Activated T-helper 17 cell treated with anti-CD3 and anti-CD28 coated beads, Interleukin-2, amount 50 U/mL, for 72 hours (primary cell): ENCODE measurements at places on chromosomes 7 and 10.

DNA sequence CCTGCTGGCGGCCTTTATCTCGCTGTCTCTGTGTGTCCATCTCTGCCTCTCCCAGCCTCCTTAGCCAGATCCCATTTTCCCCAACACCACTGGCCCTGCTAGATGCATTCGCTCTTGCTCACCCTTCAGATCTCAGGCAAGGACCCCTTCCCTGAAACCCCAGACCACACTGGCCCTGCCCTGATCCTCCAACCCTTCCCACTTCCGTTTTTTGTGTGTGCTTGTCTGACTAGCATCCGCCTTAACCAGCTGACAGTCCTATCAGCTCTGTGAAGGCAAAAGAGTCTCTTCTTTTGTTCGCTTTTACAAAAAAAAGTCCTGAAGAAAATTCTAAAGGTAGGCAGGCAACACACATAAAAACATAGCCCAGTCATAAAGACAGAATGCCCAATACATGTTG lies 28.7 kb downstream of the CHST15 start:
- ATAC-seq = peak; percentile 22

DNA sequence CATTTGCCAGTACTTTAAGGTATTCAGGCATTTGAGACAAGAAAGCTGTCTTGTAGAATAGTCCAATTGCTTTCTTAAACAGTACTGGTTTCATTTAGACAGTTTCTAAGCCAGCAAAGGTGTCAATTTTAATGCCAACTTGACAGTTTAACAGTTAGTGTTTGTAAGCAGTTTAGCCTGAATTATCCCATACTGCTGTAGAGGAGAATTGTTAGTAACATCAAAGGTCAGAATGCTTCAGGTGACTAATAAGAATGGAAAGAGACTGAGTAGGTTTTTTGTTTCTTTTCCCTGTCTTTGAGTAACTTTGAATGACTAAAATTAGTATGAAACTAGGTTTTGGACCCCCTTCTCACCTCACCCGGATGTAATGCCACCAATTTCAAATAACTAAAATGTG lies 29.5 kb upstream of the VDAC2 start:
- ATAC-seq = peak; percentile 87

- peak; percentile 28 for ATAC-seq
Observed at GRCh38 chr7:73850781-73851207, 8.5 kb upstream of the METTL27 start.

- ATAC-seq = no peak
Observed at GRCh38 chr10:19707376-19707775, 108.9 kb upstream of the PLXDC2 start.

- peak; percentile 57 for ATAC-seq
Observed at GRCh38 chr10:72088889-72089575, 681 bp upstream of the SPOCK2 start.

GRCh38 chr7:82015751-82016150 lies 245.9 kb upstream of the HGF start:
- ATAC-seq = no peak

DNA sequence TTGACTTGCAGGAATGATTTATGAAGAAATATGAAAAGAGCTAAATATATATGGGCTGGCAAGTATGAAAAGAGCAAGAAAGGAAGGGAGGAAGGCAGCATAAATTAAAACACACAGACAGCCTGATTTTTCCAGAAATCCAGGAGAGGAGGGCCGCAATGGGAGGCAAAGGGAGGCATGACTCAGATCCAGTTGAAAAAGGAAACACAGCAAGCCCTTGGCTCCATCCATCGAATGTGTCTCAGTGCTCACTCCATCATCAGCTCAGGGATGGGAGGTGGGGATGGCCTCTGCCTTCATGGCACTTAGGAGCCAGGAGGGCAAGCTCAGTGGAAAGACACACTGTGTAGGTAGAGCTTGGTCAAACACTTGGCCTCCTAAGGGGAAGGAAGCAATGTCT lies 75.7 kb upstream of the PDZD8 start:
- ATAC-seq = no peak

GRCh38 chr7:2001601-2002442 lies 230.9 kb downstream of the MAD1L1 start:
- no peak for ATAC-seq

DNA sequence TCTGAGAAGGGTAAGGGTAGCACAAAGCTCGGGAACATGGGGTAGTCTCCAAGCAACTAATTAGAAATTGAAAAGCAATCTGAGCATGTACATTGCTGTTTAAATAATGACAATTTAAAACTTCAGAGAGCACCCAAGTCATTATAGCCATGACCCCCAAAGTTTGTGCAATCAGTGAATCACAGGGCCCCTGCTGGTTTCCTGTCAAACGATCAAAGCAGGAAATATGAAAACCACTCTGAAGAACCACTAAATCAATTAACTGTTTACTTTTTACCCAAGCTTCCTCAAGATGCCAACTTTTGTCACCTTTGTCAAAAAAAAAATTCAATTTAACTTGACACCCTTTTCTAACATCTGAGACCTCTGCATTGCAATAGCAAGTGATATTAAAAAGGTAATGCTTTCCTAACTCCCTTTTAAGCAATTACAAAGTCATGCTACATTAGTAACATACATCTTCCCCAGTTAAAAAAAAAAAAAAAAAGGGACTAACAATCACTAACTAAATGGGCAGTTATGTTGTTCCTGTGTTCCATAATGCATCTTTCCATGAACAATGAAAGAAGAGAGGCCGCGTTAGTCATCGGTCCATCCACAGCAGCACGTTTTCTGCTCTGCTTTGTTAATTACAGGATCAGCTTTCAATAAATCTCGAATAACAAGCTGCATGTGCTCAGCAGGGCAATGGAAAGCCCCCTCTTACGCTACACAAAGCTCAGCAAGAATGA lies 80.6 kb downstream of the ETV1 start:
- ATAC-seq = peak; percentile 37

- ATAC-seq = no peak
Observed at GRCh38 chr10:113127261-113127900, 177.3 kb downstream of the TCF7L2 start.

DNA sequence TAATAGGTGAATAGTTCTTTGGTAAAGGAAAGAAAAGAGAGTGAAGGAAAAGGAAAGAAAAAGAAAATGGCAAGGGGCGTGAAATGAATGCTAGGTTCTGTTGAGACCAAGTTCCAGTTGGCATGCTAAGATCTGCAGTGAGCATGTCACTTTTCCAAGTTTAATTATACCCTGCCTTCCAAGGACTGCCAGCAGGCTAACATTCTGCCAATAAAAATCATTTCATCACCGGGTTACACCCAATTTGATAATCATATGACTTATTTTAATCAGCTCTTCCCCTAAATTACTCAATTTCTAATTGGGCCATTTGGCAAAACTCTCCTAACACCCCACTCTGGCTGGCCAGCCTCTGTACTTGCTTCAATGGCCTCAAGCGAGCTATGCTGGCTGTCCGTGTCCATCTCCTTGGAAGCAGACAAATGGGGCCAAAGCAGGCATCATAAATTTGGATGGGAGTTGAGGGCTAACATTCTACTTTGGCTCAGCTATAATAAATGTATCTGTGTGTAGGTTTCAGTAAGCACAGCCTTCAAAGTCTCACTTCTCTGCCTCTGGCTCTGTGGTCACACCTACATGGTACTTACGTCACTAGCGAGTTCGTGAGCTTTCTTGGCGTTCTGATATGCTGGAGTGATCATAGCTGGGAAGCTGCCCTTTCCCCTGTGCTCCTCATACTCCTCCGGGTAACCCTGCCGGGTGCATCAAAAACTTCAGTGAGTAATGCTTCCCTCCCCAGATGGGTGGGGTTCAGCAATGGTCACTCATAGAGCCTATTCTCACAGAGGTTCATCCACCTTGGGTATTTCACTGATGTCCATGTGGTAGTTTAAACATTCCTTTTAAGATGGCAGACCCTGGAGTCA lies 17.3 kb downstream of the NRAP start:
- ATAC-seq = no peak

- ATAC-seq = no peak
Observed at GRCh38 chr7:9856668-9857067, 1117.0 kb upstream of the PHF14 start.

GRCh38 chr10:100980711-100981110 lies 6.6 kb downstream of the MRPL43 start:
- no peak for ATAC-seq

- ATAC-seq = no peak
Observed at GRCh38 chr7:146117576-146117975, 975 bp downstream of the CNTNAP2 start.

DNA sequence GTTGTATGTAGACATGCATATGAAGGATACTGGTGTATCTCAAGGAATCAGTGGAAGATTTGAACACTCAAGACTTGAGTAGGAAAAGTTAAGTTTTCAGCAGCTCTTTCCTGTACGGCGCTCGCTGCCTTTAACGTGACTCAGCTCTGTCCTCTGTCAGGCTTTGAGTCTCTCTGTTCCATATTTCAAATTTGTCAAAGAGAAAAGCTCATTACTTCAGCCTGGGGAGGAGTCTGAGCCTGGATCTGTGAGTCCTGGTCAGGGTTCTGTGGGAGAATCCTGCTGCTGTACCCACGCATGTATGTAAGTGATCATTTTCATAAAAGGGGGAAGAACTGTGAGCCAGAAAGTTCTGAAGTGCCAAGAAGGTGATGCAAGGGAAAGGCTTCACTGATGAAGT lies 13.8 kb upstream of the MPP7 start:
- no peak for ATAC-seq

GRCh38 chr10:48332871-48333216 lies 26.4 kb downstream of the MAPK8 start:
- ATAC-seq = no peak
